GM12878 (cell line): ENCODE measurements at places on chromosomes 1 and 21. TPM values are rescaled to one million over a fixed set of nuclear protein-coding genes. Genes with fewer than 3 reads are reported as not detected.

GRCh38 chr1:170872663-170873062 lies 62.7 kb upstream of the MROH9 start:
- peak; percentile 30 for DNase-seq

DNA sequence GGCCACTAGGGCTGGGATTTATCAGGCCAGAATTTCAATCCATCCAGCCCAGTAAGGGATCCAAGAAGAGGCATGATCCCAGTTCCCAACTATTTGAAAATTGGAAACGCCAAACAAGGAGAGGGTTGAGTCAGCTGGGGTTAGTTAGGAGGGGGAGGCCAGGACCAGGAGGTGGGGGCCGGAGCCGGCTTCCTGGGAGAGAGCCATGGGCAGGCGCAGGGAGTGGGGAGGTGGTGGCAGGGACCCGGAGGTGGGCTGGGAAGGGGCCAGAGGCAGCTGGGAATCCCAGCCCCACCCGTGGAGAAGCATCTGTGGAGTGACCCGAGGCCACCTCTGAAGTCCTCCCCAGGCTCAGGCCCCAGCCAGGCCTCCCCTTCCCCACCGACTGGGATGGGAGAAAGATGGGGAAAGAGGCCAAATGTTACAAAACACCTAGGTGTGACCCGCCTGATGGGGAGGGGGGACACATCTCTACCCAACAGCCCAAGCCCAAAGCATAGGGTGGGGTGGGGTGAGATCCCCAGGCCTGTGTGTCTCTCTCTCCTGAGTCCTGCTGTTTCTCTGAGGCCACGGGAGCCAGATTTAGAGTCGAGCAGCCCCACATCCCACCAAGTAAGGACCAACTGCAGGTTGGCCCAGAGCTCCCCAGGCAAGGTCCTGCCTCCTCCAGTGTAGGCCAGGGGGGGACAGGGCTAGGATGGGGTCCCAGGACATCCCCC lies 10.1 kb downstream of the HSPG2 start:
- no peak for DNase-seq

DNA sequence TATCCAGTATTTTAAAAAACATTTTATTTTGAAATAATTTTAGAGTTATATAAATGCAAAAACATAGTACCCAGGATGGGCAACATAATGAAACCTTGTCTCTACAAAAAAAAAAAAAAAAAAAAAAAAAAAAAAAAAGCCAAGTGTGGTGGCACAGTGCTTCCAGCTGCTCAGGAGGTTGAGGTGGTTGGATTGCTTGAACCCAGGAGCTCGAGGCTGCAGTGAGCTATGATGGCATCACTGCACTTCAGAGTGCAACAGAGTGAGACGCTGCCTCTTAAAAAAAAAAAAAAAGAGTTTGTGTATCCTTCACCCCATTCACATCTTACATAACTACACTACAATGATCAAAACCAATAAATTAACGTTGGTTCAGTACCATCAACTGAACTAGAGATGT lies 115.6 kb upstream of the KIF26B start:
- DNase-seq: no peak

Gene FCGR1A
- not detected in 2 replicates for total RNA-seq

Gene GBP7
- not detected in 2 replicates for total RNA-seq

Gene AMY2B
- total RNA-seq: 3.7 and 4.3 TPM in 2 replicates

GRCh38 chr1:202154766-202155477 lies 5.5 kb downstream of the PTPN7 start:
- no peak for DNase-seq

Gene PEAR1
- total RNA-seq: not detected in 2 replicates

DNA sequence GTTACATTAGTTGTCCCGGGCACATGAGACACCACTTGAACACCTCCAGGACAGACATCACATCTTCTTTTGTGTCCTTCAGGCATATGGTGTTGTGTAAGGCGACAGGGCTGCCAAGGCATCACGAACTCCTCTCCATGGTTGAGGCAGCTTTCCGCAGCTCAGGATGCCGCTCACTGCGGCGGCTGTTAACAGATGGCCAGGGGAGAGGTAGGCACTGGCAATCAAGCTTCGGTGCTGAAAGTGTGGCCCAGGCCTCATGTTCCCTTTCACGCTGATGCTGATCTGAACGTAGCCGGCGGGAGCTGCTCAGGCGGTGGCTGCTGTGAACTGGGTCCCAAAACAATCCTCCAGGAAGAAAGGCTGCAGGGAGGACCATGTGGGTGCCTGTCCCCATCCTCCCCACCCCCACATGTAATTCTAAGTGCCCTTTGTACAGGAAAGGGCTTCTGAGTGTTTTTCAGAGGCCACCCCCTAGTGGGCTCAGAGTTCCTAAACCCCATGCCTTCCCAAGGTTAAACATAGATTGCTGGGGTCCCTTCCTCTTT lies 287.1 kb upstream of the AJAP1 start:
- no peak for DNase-seq

Gene CD55
- total RNA-seq: 14.5 and 19.2 TPM in 2 replicates

GRCh38 chr21:31612894-31613785 lies 46.4 kb upstream of the SOD1 start:
- DNase-seq: no peak

Gene OR2G2
- total RNA-seq: not detected in 2 replicates

Gene C8A
- total RNA-seq: 0.19 TPM in 1 of 2 replicates, not detected in the other

Gene MSH4
- 0.08 and 0.15 TPM in 2 replicates for total RNA-seq

Gene CA14
- not detected in 2 replicates for total RNA-seq

DNA sequence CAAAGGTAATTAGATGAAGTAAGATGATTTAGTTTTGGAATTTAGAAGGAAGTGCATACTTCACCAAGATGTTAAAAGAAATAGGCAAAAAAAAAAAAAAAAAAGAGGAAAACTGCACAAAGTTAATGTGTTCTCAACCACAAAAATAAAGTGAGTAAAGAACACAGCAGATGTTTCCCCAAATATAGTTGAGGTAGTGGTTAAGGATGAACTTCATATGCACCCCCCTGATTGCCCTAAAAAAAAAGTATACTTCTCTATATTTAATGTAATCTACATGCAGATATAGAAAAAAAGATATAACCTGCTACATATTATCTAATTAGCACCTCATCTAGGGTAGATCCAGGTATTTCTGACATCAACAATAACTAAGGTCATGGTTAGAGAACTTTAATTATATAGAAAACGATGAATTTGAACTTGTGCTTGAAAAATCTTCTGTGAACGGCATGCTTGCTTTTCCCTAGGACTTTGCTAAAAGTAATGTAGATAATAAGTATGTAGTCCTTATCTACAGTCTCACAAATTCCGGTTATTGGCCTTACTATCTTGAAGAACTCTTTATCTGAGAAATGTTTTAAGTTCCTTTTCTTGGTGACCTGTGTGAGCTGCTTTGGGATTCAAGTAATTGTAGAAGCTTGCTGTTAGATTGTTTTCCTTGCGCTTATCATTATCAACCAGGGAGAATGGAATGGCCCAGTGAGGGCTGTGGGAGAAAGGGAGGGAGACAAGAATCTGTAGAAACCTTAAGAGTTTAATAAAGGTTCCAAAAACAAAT lies 70.1 kb upstream of the LRRC7 start:
- no peak for DNase-seq
